Activated naive CD8-positive, alpha-beta T cell treated with anti-CD3 and anti-CD28 coated beads for 36 hours (primary cell): ENCODE measurements at places on chromosomes 6 and 20.

DNA sequence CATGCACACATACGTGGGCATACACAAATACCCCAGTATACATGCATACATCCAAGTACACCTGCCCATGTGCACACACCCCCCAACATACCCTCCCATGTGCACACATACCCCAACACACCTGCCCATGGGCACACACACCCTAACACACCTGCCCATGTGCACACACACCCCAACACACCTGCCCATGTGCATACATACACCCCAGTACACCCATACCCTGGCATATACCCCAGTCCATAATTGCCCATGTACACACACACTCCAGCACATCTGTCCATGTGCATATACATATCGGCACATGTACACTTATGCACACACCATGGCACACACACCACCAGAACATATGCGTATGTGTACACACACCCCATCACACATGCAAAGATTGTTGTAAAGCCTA lies 475.2 kb downstream of the PREX1 start:
- peaks cover 13% of the 10 kb centered on the region for H3K27me3 ChIP-seq
- no peaks in the 10 kb centered on the region for H3K36me3 ChIP-seq
- H3K27ac ChIP-seq = no peak overlapping the region
- H3K4me1 ChIP-seq = no peaks in the 10 kb centered on the region
- no peak overlapping the region for H3K4me3 ChIP-seq

GRCh38 chr20:43658069-43658722 lies 8.7 kb upstream of the MYBL2 start:
- no peaks in the 10 kb centered on the region for H3K36me3 ChIP-seq
- H3K27me3 ChIP-seq = no peaks in the 10 kb centered on the region
- peaks cover 9% of the 10 kb centered on the region for H3K4me1 ChIP-seq
- peak; percentile 67 for DNase-seq

DNA sequence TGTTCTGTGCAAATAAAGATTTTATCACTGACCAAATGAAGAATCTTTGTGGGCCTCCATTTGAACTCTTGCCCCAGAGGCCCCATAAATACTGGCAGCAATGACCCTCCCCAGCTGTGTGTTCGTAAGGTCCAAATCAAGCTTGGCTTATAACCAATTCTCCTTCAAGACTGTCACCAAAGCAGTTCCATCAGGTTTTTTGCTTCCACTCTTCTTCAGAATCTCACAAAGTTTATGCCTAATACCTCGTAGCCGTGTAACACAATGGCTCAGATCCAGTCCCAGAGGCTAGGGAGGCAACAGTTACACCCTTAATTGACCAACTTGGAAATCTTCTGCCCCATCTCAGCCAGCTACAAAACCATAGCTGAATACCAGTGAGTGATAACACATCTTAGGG lies 120.5 kb downstream of the HIVEP2 start:
- H3K36me3 ChIP-seq = peaks cover 62% of the 10 kb centered on the region
- H3K27ac ChIP-seq = peak overlapping the region; percentile 67
- DNase-seq = no peak

DNA sequence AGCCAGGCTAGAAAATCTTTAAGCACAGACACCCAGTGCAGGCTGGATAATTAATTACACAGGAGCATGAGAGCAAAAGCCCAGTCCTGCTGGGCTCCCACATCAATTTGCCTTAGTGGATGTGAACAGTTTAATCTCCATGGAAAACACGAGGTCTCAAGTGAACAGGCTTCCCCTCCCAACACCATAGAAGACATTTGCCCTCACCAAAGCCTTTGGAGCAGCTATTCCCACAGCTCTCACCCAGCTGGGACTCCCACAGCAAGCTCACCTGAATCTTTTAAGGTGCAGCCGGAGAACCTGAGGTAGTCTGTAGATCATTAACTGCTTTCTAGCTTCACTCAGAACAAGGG lies 12.0 kb downstream of the TOMM6 start:
- DNase-seq = no peak
- no peak overlapping the region for H3K27ac ChIP-seq
- H3K4me1 ChIP-seq = no peaks in the 10 kb centered on the region
- H3K4me3 ChIP-seq = no peak overlapping the region

DNA sequence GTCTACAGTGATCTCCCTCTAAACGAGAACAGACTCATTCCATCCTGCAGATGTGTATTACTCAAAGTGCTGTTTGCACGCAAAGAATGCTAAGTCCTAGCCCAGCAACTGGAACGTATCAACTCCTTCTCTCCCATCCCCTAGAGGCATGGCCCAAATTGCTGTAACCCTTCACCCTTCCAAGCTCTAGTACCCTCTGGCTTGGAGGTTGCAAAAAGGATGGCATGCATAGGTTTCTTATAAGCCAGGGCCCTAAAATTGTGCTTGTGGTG lies 71.5 kb upstream of the TGM3 start:
- H3K4me1 ChIP-seq = no peaks in the 10 kb centered on the region
- no peak for DNase-seq
- H3K4me3 ChIP-seq = no peak overlapping the region
- H3K27me3 ChIP-seq = peaks cover 4% of the 10 kb centered on the region
- H3K27ac ChIP-seq = no peak overlapping the region

DNA sequence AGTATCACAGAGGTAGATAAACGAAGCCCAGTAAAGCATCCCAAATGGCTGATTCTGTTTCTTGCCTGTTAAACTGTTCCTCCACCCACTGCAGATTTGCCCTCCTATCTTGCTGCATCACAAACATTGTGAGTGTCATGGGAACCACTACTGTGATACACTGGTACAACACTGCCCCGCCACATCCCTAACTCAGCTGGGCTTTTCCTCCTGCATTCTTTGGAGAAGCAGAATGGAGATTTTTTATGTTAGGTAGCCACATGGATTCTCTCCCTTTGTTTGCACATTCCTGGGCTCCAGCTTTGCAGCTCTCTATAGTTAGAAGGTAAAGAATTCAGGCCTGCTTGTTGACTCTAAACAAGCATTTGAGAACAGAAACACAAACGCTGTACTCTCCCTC lies 234.1 kb downstream of the TMEM242 start:
- H3K36me3 ChIP-seq = peaks cover 16% of the 10 kb centered on the region
- peaks cover 17% of the 10 kb centered on the region for H3K4me1 ChIP-seq
- H3K27ac ChIP-seq = no peak overlapping the region
- no peak for DNase-seq
- no peak overlapping the region for H3K4me3 ChIP-seq
- no peaks in the 10 kb centered on the region for H3K27me3 ChIP-seq

DNA sequence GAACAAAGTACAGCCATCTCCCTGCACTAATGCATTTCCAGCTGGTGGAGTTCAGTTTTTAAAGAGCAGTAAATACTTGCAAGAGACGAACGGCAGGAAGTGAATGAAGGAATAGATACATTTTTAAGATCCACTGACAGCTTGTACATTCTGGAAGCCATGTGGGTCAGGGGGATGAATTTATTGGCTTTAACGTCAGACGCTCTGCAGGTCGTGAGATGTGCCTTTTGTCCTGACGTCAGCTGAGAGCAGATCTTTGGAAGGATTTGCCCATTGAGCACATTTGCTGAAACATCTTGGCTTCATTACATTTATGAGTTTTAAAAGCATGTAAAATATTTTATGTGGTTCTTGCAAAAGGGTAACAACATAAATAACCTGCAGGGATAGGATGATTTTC lies 29.5 kb upstream of the SALL4 start:
- no peak for DNase-seq
- no peaks in the 10 kb centered on the region for H3K36me3 ChIP-seq
- H3K4me3 ChIP-seq = no peak overlapping the region
- H3K27me3 ChIP-seq = no peaks in the 10 kb centered on the region

DNA sequence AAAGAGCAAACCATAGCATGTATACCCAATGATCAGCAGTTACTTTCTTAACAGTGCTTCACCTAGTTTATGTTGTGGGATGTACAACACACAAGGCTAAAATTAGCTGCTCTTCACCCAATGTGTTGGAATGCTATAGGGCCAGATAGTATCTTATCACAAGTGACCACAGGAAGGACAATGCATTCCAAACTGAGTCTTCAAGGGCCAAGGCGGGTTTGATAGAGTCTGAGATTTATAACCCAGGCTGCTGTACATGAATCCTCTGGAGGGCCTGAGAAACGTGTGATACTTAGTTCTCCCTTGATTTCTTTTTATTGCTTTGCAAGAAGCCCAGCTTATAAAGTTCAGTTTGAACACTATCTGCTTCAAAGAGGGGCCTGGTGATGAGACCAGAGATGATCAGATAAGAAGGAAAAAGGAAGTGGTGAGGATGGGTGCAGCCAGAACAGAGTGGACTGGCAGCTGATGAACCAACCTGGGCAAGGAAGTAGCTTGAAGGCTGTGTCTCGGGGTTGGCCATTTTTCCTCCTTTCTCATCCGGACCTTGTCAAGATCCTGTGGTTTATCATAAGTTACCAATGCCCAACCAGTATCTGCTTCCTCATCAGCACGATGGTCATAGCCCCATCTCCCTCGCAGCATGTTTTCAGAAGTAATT lies 62.2 kb upstream of the BMP2 start:
- H3K36me3 ChIP-seq = no peaks in the 10 kb centered on the region
- H3K4me1 ChIP-seq = no peaks in the 10 kb centered on the region
- no peak overlapping the region for H3K27ac ChIP-seq
- H3K27me3 ChIP-seq = peaks cover 6% of the 10 kb centered on the region

- DNase-seq = no peak
- no peak overlapping the region for H3K4me3 ChIP-seq
- H3K27ac ChIP-seq = no peak overlapping the region
- peaks cover 29% of the 10 kb centered on the region for H3K27me3 ChIP-seq
- H3K36me3 ChIP-seq = no peaks in the 10 kb centered on the region
These were observed 46.0 kb upstream of the TASP1 start for GRCh38 chr20:13684566-13685222.

DNA sequence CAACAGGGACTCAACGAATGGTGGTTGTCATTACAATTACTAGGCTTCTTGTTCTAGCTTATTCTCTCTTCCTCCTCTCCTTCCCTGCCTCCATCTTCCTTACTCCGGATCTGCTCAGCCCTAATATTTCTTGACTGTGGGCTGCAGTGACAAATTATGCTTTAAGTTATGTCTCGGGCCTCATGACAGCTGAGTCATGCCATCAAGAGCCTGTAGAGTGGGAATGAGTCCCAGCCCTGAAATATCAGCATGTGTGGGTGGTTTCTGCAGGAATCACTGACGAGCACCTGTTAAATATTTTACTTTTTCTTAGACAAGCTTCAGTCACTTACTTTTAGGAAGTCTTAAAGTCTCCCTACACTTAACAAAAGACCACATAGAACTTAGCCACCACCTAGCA lies 83.1 kb upstream of the CBLN4 start:
- no peaks in the 10 kb centered on the region for H3K36me3 ChIP-seq
- H3K27ac ChIP-seq = no peak overlapping the region
- no peak overlapping the region for H3K4me3 ChIP-seq
- no peaks in the 10 kb centered on the region for H3K4me1 ChIP-seq
- peaks cover 7% of the 10 kb centered on the region for H3K27me3 ChIP-seq

GRCh38 chr6:156794546-156795354 lies 17.6 kb downstream of the ARID1B start:
- no peaks in the 10 kb centered on the region for H3K27me3 ChIP-seq
- no peak overlapping the region for H3K27ac ChIP-seq
- H3K4me3 ChIP-seq = no peak overlapping the region

DNA sequence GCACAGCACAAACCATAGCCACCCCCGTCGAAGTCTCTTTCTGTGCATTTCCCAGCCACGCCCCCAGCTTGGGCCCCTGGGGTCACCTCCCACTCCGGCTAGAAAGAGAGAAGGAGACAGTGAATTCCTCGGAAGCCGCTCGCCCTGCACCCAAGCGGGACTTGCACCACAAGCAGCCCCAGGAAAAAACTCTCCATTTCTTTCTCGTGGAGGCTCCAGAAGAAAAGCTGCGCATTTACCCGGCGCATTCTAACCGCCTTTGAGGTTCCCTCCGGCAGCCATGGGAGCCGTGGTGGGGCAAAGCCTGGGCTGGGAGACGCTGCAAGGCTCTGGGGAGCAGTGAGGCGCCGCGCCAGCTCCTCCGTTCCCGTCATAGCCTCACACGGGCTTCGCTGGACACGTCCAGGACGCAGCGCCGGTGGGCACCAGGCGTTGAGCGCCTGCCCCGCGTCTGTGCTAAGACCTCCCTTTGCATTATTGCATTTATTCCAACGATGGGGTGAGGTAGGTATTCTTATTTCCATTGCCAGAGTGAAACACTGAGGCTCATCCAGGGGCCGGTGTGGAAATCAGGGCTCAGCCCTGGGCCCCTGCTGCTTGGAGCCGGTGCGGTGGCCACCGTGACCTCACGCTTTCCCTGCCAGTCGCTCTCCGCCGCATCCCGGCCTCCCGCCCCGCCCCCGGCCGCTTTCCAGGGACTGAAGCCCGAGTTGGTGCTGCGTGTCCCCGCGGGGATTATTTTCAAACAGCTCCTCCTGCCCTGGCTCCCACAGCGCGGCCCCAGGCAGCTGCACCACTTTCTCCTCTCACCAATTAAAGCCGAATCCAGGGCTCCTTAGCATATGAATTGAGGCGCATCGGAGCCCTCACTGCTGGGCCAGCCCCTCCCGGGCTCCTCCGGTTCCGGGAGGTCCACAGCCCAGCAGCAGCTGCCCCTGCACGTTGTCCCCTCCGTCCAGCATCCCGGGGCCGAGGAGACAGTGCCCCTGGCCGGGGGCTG lies 148.3 kb upstream of the AFDN start:
- H3K27me3 ChIP-seq = peaks cover 81% of the 10 kb centered on the region
- H3K4me1 ChIP-seq = no peaks in the 10 kb centered on the region
- H3K27ac ChIP-seq = no peak overlapping the region
- H3K36me3 ChIP-seq = no peaks in the 10 kb centered on the region

DNA sequence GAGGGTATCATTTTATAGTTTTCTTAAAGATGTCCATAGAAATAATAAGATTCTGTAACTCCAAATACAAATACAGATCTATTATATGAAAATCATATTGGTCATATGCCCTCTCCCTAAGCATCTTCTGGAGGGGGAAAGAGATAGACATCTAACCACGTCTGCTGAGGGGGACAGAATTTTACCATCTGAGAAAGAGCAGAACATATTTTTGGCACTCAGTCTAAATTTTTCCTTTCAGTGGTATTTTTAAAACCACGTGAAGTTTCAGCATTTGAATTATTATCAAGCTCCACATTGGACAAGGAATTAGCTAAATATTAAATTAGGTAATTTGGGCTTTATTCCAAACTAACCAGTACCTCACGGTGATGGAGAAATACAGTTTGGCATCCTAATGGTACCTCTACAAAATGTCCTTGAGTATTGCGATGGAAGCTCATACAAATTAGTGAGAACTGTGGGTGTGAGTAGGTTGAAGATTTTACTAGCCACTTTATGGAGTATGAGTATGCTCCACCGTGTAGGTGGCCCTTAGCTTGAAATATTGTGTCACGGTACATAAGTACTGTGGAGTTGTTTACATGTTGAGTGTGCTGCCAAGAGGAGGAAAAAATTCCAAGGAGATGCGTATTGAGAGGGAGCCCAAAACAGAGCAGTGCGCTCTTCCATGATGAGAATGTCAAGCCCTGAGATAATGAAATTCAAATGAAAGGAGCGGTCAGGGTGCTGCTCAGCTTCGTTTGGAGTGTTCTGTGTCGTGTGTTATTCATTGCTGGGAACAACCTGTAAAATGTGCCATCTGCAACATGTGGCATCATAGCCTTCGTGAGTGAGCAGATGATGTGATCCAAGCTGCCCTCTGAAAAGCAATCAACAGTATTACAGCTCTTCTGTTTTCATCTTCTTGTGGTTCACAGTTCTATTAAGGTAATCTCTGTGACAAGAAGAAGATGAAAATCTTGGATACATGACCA lies 48.4 kb upstream of the PHACTR2 start:
- no peak overlapping the region for H3K4me3 ChIP-seq
- peaks cover 19% of the 10 kb centered on the region for H3K4me1 ChIP-seq
- no peaks in the 10 kb centered on the region for H3K36me3 ChIP-seq
- DNase-seq = no peak
- H3K27ac ChIP-seq = no peak overlapping the region
